ENCODE measurements at places on chromosomes 16 and 17. TPM values are rescaled to one million over a fixed set of nuclear protein-coding genes. Genes with fewer than 3 reads are reported as not detected.

GRCh38 chr16:74580833-74581232, 26.1 kb downstream of the GLG1 start:
- DNase-seq = no peak
- peaks cover 48% of the 10 kb centered on the region for H3K4me1 ChIP-seq
- no peak overlapping the region for H3K4me3 ChIP-seq
- H3K27me3 ChIP-seq = no peaks in the 10 kb centered on the region
- H3K27ac ChIP-seq = no peak overlapping the region

GRCh38 chr16:57003439-57004386, 14.4 kb downstream of the NLRC5 start:
- DNase-seq = no peak
- H3K4me3 ChIP-seq = no peak overlapping the region
- H3K36me3 ChIP-seq = peaks cover 46% of the 10 kb centered on the region
- H3K27ac ChIP-seq = peak overlapping the region; percentile 41
- H3K4me1 ChIP-seq = peaks cover 79% of the 10 kb centered on the region

DNA sequence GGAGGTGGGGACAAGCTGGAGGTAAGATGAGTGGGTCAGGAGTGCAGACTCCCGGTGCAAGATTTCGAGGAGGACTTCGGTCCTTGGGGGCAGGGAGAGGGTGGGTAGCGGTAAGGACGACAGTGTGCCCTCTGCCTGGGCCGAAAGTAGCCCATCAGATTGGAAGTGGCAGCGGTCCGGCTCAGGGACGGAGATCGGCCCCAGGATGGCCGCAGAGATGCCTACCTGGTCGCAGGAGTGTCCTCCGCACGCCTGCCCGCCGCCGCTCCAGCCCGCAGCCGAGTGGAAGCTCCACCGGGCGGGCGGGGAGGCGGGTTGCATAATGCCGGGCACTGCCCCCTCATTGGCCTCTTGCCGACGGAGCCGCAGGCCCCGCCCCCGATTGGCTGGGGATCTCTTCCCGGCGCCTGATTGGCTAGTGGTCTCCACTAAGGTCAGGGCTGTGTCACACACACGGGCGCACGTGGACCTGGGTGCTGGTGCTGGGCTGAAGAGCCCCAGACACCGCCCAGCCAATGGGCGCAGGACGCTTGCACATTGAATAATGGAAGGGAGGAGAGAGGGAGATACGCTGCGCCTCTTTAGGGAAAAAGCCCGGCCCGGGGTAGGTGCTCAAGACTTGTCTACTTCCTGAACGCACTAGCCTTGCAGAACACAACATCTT, at the start of gene PER1:
PER1 (minus strand) TSS at position 293 of the 664 bp plus-strand sequence. CDS start 1,698 bp downstream, outside the sequence.
- peaks cover 41% of the 10 kb centered on the region for H3K36me3 ChIP-seq
- H3K4me1 ChIP-seq = peaks cover 85% of the 10 kb centered on the region
- H3K27ac ChIP-seq = peak within 1 kb of the TSS; percentile 100
- H3K27me3 ChIP-seq = no peaks in the 10 kb centered on the region
- DNase-seq = peak; percentile 80

DNA sequence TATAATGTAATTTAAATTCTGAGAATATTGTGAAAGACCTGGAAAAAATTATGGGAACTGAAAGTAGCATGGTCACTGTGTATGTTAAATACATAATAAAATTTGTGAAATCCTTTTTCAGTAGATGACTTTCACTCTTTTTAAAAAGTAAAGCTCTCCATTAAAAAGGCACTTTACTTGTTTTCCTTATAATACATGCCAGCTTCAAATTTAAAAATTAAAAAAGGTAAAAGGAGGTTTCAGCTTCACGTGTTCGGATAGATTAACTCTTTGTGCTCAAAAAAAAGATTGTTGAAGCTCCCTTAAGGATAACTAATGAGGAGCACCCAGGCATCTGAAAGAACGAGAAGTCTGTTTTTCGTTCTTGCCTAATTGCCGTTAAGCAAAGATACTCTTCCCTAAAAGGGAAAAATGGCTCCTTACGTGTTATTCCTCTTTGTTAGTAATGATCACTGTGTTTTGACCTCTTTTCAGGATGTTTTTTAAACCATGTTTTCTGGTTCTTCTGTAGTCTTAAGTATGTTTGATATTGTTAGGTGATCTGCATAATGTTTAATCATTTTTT, 87.8 kb downstream of the TUBD1 start:
- H3K27me3 ChIP-seq = no peaks in the 10 kb centered on the region
- H3K4me3 ChIP-seq = no peak overlapping the region
- no peaks in the 10 kb centered on the region for H3K4me1 ChIP-seq
- no peaks in the 10 kb centered on the region for H3K36me3 ChIP-seq

DNA sequence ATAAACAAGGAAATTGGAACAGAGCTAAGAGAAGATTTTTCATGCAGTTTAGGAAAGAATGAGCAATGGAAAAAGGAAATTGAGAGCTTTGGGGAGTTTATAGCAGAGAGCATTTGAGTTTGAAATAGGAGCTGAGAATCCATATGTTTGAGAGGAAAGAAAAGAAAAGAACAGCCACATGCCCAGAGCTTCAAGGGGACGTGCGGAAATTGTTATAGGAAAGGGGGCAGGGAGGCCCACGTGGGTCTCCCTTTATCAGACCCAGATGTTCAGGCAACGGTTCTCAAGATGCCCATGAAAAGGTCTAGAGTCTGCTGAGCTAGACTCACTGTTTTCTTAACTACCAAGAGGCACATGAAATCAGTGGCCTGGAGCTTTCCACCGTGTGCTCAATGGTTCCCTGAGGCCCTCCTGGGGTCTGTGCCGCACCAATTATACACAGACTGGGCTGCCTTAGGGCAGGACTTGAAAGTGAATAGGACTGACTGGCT, 31.2 kb downstream of the CHD9 start:
- H3K36me3 ChIP-seq = no peaks in the 10 kb centered on the region
- no peak overlapping the region for H3K27ac ChIP-seq
- no peak overlapping the region for H3K4me3 ChIP-seq
- no peaks in the 10 kb centered on the region for H3K27me3 ChIP-seq
- no peak for DNase-seq
- peaks cover 15% of the 10 kb centered on the region for H3K4me1 ChIP-seq

DNA sequence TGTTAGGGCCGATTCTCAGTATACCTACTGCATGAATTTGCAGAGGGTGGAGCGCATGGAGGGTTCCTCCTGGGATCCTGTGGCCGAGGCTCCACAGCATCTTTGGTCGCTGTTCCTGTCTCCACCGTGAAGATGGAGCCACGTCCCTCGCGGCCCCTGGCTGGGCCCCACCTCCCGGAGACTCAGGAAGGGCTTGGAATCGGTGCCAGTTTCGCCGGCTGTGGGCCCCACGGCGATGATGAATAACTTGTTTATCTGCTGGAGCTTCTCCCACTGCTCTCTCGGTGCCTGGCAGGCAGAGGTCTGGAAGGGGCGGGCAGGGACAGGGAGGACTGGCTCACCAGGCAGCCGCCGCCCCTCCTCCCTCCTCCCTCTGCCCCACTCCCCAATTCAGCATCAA, 8.1 kb downstream of the SLC5A11 start:
- H3K4me1 ChIP-seq = no peaks in the 10 kb centered on the region
- DNase-seq = no peak
- H3K36me3 ChIP-seq = no peaks in the 10 kb centered on the region
- no peak overlapping the region for H3K4me3 ChIP-seq
- H3K27me3 ChIP-seq = no peaks in the 10 kb centered on the region

- H3K36me3 ChIP-seq = peaks cover 46% of the 10 kb centered on the region
- H3K27me3 ChIP-seq = no peaks in the 10 kb centered on the region
- no peak for DNase-seq
- peaks cover 23% of the 10 kb centered on the region for H3K4me1 ChIP-seq
- no peak overlapping the region for H3K4me3 ChIP-seq
These were observed 34.4 kb upstream of the ZNF750 start for GRCh38 chr17:82874011-82874835.

DNA sequence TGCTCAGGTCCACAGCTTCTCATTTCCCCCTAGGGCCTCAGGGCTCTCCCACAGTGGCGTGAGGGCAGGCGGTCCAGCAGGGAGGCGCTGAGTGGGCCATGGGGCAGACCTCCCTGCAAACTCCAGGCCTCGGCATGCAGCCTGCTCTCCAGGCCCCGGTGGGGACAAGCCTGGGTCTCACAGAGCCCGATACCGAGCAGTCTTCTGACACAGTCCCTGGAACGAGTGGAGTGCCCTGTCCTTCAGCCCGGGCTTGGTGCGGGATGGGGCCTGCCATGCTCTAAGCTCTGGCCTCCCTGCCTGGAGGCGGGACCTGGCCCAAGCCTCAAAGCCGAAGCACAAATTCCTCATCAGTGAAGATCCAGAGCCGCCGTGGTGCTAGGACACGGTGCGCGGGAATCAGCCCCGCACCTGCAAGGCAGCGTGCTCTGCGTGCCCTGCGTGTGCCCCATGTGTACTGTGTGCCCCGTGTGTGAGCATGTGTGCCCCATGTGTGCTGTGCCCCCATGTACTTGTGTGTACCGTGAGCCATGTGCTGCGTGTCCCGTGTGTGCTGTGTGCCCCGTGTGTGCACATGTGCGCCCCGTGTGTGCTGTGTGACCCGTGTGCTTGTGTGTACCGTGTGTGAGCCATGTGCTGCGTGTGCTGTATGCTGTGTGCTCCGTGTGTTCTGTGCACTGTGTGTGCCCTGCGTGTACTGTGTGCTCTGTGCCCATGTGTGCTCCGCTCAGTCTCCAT, 56.1 kb downstream of the ENGASE start:
- no peak overlapping the region for H3K27ac ChIP-seq
- H3K4me1 ChIP-seq = no peaks in the 10 kb centered on the region
- no peaks in the 10 kb centered on the region for H3K36me3 ChIP-seq
- H3K4me3 ChIP-seq = no peak overlapping the region
- peaks cover 2% of the 10 kb centered on the region for H3K27me3 ChIP-seq

- no peak for DNase-seq
- H3K27ac ChIP-seq = peak overlapping the region; percentile 87
- no peaks in the 10 kb centered on the region for H3K36me3 ChIP-seq
- no peaks in the 10 kb centered on the region for H3K27me3 ChIP-seq
- peaks cover 26% of the 10 kb centered on the region for H3K4me1 ChIP-seq
These were observed 84.3 kb downstream of the MARCHF10 start for GRCh38 chr17:62723842-62724241.

DNA sequence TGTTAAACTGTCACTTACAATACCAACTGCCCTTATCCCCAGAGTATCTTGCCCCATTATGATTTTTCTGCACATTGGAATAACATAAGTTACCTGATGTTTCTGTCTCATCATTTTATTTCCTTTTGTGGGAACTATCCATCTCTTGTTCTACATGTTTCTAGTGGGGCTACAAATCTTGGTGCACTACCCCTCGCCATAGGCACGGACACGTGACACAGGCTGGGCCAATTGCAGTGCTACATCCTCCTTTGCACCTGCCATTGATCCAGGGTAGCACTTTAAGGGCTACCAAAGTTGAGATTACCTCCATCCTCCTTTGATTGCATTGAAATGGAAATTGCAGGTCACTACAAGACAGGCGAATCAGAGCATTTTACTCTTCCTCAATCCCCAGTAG, 14.2 kb upstream of the SYT17 start:
- no peak overlapping the region for H3K27ac ChIP-seq
- no peak for DNase-seq
- no peaks in the 10 kb centered on the region for H3K36me3 ChIP-seq
- H3K27me3 ChIP-seq = peaks cover 3% of the 10 kb centered on the region
- no peak overlapping the region for H3K4me3 ChIP-seq

DNA sequence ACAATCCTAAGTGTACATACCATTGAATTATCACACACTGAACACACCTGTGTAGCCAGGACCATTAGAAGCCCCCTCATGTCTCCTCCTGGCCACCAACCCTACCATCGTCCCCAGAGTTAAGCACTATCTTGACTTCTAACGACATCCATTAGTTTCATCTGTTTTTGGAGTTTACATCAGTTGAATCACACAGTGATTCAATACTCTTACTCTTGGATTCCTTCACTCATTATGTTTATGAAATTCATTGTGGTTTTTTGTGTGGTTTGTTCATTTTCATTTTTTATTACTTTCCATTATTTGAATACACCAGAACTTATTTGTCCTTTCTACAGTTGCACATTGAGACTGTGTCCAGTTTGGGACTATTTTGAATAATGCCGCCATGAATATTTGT, 13.6 kb downstream of the DRC7 start:
- no peak overlapping the region for H3K4me3 ChIP-seq
- no peak for DNase-seq
- H3K36me3 ChIP-seq = no peaks in the 10 kb centered on the region
- H3K4me1 ChIP-seq = no peaks in the 10 kb centered on the region
- no peaks in the 10 kb centered on the region for H3K27me3 ChIP-seq

- H3K4me1 ChIP-seq = no peaks in the 10 kb centered on the region
- DNase-seq = peak; percentile 9
- no peak overlapping the region for H3K4me3 ChIP-seq
- no peak overlapping the region for H3K27ac ChIP-seq
- H3K27me3 ChIP-seq = peaks cover 4% of the 10 kb centered on the region
- no peaks in the 10 kb centered on the region for H3K36me3 ChIP-seq
These were observed 20.4 kb upstream of the CDYL2 start for GRCh38 chr16:80824623-80825364.

The METTL9 gene
- total RNA-seq = 78.4 TPM

The KRTAP4-11 gene
- not detected for total RNA-seq

The ALDH3A2 gene
- total RNA-seq = 20.0 TPM

The TBX4 gene
- not detected for total RNA-seq

Data from CD4-positive, alpha-beta T cell (primary cell).